ENCODE measurements at places on chromosomes 3 and 15.

DNA sequence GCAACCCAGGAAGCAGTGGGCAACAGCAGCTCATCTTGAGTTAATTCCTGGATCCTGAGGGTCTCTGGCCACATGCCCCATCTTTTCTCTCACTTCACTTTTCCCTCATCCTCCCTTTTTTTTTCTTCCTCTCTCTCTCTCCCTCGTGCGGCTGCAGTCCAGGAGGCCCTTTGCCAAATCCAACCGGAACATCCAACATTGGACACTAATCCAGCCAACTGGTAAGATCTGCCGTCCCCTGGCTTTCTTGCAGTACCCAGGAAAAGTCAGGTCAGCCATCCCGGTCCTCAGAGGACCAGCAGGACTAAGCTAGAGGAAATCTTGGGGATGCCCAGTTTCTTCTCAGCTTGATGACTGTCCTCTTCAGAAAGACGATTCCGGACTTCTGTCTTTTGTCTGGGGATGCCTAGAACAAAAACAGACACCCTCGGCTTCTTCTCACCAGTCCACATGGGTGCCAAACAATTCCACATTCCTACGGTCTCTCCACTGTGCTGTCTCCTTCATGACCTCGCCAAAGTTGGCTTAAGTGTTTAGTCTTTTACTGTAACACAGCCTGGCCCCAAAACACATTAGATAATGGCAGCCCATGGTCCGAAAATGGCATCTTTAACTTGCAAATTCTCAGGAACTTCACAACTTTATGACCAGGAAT is 115.6 kb downstream of the GSK3B start:
- no peak for DNase-seq

DNA sequence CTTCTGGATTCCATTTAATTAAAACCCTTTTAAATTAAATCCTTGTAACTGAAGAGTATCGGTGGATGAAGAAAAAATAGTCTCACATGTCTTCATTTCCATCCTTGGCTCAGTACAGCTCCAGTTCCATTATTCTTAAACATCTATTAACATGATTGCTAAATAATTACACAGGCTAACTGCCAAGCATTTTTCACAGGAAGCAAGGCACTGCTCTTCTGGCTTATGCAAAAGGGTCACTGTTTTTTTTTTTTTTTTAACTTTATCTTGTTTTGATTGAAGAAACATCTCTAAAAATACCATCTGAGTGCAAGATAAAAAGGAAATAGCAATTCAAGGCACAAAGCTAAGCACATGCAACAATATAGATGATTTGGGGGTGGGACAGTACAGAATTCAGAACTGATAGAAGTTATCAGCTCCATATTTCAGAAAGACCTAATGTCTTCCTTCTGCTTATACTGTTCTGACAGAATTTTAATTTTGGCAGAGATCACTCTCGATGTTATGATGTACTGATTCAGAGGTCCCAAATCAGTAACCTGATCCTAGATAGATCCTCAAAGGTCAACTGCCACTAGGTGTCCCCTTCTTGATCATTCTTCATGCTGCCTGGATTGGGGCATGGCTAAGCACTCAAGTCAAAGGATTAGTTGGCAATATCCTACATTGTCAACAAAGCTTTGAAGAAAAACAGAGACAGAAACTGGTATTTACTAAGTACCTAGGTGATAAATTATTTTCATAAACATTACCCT is 57.8 kb upstream of the ACTC1 start:
- DNase-seq: no peak

DNA sequence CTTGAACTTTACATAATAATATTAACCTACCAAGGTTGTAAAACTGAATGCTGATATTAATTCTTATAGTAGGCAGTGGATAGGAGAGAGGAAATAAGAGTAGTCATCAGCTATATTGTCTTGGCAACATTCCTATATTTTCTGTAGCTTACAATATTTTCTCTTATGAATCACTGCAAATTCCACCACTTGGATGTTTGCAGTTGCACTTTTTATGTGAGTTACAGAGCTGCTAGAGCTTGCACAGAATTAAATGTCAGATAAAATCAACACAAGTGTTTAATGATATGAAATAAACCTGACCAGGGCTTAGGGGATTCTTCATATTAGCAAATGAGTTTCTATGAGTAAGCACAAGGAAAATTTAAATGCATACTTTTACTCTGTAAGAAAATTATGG is 1710.1 kb downstream of the SI start:
- no peak for DNase-seq

DNA sequence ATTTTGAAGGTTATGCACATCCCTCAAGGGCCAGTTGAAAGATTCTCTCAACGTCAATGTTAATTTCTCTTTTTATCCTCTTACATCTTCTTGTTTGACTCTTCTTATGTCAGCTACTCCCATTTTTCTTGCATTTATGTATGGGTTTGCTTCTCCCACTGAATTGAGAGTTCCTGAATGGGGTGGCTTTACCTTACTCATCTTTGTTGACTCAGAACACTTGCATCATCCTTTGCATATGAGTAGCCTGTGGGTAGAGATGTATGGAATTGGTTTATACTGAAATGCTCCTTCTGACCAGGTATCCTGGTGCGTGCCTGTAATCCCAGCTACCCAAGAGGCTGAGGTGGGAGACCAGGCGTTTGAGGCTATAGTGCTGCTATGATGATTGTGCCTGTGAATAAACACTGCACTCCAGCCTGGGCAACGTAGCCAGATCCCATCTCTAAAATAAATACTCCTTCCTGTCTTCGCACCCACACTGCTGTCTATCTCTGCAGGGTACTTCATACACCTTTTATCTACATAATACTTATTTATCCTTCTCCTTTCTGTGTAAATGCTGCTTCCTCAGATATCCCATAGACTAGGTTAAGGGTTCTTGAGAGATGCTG is 123.6 kb upstream of the DPH6 start:
- no peak for DNase-seq

DNA sequence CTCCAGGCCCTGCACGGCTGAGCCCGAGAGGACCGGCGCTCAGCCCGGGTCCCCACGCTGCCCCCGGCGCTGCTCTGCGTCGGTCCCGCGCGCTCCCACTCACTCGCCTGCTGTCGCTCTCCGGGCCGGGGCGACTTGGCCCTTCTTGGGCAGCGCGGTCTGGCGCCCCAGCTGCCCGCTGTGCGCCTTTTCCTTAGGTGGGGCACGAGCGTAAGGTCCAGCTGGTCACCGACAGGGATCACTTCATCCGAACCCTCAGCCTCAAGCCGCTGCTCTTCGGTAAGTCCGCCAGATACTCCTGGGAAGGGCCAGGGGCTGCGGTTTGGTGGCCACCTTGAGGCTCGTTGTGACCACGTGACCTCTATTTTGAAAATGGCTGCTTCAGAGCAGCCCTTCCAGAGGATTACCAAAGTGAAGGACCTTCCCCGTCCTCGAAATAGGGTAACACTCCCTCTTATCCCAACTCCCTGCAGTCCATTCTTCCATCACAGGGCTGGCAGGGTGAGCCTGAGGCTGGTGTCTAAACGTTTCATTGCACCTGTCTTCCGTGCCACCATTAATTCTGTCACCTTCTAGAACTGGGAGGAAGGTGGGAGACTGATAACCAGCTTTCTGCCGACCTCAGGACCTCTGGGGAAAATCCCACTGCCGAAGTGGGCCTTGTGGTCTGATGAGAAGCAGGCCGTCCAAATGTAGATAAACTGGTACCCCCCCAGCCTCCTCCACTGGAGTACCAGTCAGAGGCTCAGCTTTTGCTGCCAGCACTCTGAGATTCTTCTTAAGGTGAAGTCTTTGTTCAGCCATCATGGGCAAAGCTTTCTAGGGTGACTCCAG is 812 bp downstream of the P4HTM start:
- DNase-seq: peak; percentile 37

DNA sequence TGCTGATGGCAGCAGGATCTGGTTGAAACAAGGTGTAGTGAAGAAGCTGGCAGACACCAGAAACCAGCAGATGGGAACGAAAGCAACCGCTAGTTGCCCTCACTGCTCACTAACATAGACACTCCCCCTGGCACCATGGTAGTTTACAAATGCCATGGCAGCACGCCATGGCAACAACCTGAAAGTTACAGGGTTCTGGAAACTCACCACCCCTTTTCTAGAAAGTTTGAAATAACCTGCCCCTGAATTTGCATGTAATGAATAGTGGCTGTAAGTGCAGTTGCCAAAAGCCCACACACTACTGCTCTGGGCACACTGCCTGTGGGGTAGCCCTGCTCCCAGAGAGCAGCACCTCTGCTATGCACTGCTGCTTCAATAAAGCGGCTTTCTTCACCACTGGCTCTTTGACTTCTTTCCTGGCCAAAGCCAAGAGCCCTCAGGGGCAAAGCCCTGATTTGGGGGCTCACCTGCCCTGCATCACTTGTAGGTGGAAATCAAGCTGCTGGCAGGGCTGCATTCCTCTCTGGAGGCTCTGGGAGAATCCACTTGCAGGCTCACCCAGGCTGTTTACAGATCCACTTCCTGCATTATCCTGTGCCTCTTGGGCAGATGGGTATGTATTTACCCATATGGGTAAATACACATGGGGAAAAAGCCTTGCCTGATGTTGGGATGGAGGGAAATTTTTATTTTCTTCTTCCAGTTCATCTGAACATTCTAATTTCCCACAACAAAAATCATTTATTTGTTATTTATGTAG is 2.0 kb upstream of the GP9 start:
- DNase-seq: peak; percentile 33

DNA sequence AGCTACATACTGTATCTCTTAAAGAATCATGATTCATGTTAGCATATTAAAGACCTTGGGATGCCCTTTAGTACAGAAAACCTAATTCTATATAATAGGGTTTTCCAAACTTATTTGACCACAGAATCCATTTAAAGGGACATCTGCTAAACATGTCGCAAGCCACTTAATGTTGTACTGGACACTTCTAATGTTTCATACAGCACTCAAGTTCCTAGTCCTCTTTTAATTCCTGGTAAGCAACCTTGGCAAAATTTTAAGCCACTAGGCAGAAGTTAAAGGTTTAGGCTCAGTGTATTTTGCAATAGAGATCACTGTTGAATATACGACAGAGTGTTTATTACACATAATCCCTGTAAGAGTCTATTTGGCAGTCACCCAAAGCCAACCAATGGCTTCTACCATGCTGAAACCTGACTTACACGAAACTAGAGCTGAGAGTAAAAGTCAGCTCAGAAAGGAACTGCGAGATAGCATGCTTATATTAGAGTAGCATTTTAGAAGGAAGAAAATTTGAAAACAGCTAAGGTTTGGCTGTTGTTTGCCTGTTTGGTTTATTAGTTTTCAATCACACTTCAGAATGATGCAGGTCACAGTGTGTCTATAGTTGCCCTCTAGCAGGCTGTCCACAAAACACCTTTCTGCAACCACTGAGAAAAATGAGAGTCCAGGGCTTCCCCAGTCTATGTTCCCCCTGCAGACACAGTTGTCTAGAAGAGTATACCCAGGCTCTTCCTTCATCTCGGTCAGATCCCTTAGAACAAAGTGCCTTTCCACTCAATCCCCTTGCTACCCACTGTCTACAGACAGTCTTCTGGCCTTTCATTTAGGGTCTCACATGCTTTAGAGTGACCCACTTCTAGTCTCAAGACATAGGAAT is 104.4 kb downstream of the FMN1 start:
- DNase-seq: no peak

- DNase-seq: no peak
Observed at GRCh38 chr3:162391301-162391700, 894.7 kb downstream of the OTOL1 start.

DNA sequence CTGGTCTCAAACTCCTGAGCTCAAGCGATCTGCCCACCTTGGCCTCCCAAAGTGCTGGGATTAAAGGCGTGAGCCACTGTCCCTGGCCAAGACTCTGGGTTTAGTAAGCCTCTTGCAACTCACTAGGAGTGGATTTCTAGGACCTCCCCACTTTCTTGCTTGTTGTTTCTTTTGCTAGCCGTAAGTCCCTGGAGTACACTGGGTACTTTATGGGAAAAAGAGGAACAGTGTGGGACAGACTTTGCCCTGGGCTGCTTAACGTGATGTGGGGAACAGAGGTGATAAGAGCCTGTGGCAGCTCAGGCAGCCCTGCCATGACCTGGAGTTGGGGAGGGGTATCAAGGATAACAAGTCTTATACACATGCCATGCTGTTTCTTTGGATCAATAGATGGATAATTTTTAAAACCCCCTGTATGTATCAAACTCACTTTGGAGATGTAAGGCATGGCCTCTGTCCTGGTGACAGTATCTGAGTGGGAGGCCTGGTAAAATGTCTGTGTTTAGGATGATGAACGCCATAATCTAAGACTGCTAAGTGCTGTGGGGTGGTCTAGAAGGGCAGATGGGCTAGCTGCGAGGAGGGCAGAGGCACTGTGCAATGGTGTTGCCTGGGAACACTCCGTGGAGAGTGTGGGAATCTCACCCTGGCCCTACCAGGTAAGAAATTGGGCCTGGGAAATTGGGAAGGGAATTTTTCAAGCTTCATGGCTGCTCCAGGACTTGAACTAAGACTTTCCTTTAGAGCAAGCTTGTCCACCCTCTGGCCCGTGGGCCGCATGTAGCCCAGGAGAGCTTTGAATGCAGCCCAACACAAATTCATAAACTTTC is 54.8 kb downstream of the SMAD3 start:
- no peak for DNase-seq

GRCh38 chr3:114128231-114128630 is 50.6 kb downstream of the DRD3 start:
- no peak for DNase-seq

- DNase-seq: no peak
Observed at GRCh38 chr3:55571216-55571813, 84.2 kb upstream of the WNT5A start.

- DNase-seq: no peak
Observed at GRCh38 chr15:81744364-81744763, 301.5 kb downstream of the MEX3B start.

- DNase-seq: peak; percentile 23
Observed at GRCh38 chr15:94272251-94272898, 41.0 kb downstream of the MCTP2 start.

DNA sequence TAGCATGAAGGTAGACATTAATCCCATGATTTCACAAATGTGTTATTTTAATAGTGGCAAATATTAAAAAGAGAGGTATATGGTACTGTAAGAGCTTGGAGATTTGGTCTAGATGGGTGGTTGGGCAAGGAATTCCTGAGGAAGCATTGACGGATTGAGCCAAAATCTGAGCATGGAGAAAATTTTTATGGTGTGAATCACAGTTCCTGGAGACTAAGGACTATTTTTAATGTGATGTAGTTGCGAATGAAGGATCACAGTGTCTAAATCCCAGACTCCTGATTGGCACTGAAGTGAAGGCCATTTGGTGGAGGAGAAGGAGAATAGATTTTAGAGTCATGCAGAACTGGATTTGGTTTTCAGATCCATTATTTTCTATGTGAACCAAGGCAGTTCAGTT is 188.7 kb upstream of the FEZF2 start:
- DNase-seq: no peak

DNA sequence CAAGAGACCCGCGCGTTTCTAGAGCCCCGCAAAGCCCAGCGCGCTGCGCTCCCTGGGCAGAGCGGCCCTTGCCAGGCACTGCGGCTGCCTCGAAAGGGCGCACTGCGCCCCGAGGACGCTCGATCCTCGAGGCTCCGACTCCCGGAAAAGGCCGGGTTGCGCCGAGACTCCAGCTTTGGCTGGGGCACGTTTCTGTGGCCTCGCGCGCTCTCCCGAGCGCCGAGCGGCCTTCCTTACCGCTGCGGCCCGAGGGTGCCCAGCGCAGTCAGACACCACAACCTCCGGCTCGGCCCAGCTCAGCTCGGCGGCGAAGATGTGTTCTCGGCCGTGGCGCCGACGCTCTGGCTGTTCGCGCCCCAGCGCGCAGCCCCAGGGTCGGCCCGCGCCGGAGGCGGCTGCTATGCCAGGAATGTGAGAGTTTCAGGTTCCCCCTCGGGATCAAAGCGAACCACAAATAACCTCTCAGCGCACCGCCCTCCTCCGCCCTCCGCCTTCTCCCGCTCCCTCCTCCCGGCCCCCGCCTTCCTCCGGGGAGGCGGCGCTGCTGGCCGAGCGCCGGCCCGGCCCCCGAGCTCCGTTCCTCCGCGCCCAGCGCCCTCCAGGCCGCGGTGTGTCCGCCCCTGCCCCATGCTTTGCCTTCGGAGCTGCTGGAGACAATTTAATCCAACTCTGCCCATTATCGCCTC is at the start of gene AMOTL2:
TSS of gene AMOTL2 (minus strand) at position 343 of the 686 bp plus-strand sequence. CDS start 3,014 bp downstream, outside the sequence.
- no peak for DNase-seq
